ENCODE measurements at places on chromosomes 2 and 18.

DNA sequence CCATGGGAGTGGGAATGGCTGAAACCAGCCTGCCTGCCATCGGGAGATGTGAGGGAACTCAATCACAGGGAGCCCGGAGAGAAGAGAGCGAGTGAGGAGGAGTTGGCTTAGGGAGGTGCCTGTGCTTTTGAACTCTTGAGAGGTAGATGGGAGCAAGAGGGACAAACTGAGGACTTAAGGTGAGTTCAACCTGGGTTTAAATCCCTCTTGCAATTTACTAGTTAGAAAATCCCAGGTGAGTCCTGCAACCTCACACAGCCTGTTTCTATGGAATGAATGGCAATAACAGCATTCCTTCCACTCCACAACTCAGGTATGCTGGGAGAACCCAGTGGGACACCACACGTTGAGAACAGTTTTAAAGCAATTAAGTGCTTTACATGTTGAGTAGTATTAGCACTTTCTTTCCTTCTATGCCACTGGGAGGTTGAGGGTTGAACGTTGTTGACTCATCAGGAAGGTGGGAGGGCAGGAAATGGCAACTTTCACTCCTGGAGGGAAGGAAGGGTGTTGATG is 57.3 kb downstream of the VIT start:
- no peak for DNase-seq

DNA sequence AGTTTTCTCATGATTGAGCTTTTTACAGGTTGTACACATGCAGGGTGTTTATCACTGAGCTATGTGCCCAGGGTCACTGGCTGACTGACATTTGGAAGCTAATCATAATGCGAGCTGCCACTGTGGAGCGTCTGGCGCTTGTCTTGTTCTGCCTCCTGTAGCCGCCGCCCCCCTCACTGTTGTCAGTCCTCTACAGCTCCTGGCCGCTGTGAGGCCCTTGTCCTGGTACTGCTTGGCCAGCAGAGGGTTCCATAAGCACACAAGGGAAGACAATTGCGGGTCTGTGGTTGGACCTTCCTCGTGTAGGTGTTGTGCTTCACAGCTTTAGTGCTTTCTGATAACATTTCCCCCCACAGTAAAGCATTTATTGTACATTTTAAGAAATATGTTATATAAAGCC is 105.6 kb upstream of the LDLRAD4 start:
- DNase-seq, result no peak

- no peak for DNase-seq
Observed at GRCh38 chr18:6313415-6313814, 101.3 kb downstream of the L3MBTL4 start.

DNA sequence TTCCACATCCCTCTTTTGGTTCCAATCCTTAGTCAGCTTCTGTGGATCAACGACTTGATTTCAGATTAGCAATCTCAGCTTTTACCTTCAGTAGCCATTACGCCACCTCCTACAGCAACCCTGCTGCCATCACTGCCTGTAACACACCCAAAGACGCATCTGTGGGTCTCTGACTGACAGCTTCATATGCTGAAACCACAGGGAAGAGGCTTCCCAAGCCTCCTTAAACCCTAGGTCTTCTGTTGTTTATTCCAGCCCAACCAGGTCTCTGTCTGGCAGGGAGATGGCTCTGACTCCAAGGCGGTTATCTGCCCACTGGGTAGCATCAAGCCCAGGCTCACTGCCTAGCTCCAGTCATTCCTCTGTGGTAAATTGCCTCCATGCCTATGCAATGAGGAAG is 28.6 kb upstream of the TRIB2 start:
- no peak for DNase-seq

- no peak for DNase-seq
Observed at GRCh38 chr2:239666053-239666854, 265.4 kb upstream of the HDAC4 start.

GRCh38 chr2:134453973-134454372 is 200.1 kb downstream of the MGAT5 start:
- DNase-seq, result no peak

GRCh38 chr2:150681120-150681804 is 193.8 kb upstream of the RND3 start:
- DNase-seq, result no peak

DNA sequence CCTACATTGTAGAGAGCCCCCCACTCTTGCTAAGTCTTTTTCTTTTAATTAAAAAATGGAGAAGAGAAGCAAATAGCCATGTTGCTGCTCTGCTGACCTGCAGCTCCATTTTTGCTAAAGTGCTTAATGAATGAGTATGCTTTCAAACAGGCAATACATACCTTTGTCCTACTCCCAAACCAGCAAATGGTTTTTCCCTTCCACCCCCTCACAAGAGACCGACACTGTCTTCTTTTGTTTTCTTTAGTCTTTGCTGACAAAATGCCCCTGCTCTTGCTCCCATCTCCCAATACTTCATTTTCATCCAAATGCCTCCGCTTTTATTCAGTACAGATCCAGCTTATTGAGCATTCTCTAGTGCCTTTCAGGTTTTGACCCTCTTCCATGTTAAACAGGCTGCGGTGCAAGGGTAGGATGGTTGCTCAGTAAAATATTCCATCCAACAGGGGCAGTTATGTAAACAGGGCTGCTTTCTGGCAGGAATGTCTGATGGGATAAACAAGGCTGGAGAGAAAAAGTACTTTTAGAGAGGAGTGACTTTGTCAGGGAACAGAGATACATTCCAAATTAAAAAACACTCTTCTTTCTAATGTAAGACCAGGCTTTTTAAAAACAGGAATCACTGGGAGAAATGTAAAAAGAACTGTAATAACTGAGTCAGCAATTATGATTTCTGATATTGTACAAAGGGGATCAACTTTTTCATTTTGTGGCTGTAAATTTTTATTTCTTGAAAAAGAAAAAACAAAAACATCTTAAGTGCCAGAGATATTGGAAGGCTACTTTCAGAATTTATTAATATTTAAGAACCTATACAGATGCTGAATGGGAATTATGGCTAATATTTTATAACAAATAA is 136.8 kb downstream of the MEP1B start:
- DNase-seq, result no peak
